Activated CD8-positive, alpha-beta memory T cell treated with anti-CD3 and anti-CD28 coated beads for 1 hour (primary cell): ENCODE measurements at places on chromosomes 4 and X.

GRCh38 chrX:154731881-154732280 is 19.0 kb downstream of the GAB3 start:
- DNase-seq = no peak

DNA sequence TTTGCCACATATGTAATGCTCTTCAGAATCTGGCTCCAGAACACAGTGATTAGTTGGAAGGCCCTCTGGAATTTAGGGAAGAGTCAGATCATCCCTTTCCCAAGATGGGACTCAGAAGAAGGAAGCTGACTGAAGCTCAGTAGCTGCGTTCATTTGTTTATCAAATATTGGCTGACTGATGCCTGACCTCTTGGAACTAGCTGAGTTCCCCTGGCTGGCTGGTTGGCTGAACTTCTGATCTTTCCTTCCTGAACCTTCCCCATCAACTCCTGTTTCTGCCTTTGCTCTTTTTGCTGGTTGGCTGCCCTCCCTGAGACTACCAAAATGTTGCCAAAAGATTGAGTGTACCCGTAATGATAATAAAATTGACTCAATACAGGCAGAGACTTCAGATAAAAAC is 866.5 kb upstream of the INTU start:
- no peak for DNase-seq

- no peak for DNase-seq
These were observed 9.3 kb downstream of the C4orf54 start for GRCh38 chr4:99648321-99648720.

DNA sequence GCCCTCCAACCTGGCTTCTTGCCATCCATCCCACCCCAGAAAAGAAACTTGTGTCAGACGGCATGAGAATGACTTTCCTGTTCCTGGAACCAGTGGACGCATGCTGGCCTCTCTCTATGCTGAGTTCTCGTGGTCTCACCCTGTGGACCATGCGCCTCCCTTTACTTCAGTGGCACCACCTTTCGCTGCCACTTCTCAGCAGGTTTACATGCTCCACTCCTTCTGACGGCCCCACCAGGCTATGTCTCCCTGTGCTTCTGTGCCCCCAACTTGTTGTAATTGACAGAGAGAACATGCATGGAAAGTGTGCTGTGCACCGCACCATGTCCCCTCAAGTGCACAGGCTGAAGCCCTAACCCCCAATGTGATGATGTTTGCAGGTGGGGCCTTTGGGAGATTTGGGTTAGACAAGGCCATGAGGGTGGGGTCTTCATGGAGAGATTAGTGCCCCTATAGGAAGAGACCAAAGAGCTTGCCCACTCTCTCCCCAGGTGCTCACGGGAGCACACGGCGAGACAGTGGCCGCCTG is 3.1 kb upstream of the PPP2R2C start:
- no peak for DNase-seq

DNA sequence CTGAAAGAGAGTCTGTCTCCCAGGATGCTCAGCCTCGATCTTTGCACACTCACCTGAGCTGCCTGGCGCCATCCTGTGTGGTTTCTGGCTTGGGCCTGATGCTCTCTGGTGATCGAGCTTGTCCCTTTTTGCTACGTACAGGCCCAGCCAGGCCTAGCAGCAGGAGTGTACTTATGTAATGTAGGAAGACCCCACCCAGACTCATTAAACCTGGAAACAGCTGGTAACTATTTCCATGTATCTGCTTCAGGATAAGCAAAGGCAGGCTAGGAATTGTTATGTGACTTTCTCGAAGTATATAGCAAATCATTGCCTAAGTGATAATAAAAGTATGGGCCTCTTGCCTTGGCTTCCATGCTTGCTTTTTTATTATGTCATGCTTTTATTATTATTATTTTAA is 18.6 kb upstream of the ARSJ start:
- no peak for DNase-seq

- no peak for DNase-seq
These were observed 30.1 kb downstream of the GABRB1 start for GRCh38 chr4:47061435-47061834.

GRCh38 chr4:17358241-17358640 is 153.6 kb downstream of the QDPR start:
- no peak for DNase-seq

GRCh38 chr4:172705565-172705964 is 463.0 kb upstream of the GALNT7 start:
- no peak for DNase-seq

GRCh38 chrX:118971552-118971951 is 2.9 kb upstream of the LONRF3 start:
- DNase-seq = no peak

DNA sequence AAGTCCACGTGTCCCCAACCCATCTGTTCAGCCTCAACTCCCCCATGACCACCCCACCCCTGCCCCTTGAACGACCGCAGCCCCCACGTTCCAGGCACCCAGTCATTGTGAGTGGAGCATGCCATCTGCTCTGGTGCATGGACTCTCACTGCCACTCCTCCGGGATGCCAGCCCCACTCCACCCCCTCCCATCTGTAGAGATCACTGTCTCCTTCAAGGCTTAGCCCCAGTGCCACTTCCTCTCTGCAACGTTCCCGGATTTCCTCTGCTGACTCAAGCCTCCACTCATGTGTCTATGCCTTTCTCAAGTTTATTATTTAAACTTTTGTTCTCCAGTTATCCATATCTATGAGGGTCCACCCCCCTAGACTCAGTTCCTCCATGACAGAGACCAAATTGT is 54.0 kb downstream of the MAML3 start:
- DNase-seq = no peak

GRCh38 chr4:128288689-128289106 is 1.1 kb upstream of the PGRMC2 start:
- DNase-seq = no peak

GRCh38 chrX:154409222-154409871 is at the start of gene DNASE1L1:
Gene DNASE1L1 (minus strand): TSS chrX:154409254. CDS start chrX:154405568, 3,686 bp downstream.
- no peak for DNase-seq

GRCh38 chr4:145452447-145453162 is 29.0 kb upstream of the SMAD1 start:
- no peak for DNase-seq
